ENCODE measurements at places on chromosomes 7 and 10. TPM values are rescaled to one million over a fixed set of nuclear protein-coding genes. Genes with fewer than 3 reads are reported as not detected.

CHST3 gene
- not detected for total RNA-seq

CACNB2 gene
- total RNA-seq, result not detected

TFPI2 gene
- total RNA-seq, result not detected

DNA sequence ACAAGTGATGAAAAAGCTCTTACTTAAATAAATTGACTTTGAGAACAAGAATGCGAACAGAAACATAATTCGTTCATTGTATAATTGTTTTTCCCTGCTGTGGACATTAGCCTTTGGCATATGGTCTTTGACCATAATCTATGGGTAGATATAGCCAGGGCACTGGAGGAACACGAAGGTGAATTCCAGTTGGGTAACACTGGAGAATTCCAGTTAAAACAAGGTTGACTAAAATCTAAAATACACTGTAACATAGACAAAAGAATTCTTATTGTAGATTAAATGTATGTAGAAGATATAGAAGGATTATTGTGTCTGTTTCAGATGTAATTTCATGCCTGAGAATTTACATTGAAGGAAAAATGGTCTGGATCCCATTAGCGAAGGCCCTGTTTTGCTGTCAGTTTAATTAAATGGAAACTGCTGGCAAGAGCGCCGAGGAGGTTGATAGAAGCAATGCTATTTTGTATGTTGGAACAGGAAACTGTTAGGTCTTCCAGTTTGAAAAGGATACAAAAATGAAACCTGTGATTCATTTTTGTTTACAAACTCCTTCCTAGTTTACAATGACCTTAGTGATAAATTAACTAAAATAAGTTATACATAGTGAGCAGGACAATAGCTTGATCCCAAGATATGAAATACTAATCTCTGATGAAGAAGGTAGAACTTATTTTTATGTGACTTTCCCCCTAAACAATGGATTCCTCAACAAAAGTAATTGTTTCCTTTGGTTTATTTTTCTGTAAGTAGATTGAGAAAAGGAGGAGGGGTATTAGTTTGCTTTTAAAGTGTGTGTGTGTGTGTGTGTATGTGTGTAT is 68.9 kb downstream of the ARID5B start:
- no peak for DNase-seq
